ENCODE measurements at places on chromosomes 6 and 20.

DNA sequence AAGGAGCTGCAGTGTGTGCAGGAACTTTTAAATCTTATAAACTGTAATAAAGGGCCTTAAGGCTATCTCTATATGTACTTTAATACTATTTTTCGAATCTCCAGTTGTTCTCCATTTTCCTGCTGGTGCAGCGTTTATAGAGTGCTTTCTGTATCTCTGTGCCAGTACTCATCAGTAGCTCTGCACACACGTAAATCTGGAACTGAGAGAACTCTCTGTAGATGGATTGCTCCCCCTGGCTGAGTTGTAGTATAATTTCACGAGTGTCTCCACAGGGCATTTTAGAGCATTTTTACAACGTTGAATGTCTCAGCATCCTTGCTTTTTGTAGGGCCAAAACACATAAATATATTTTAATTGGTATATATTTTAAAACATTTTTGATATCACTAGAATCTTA lies 256.5 kb downstream of the TRDN start:
- peak; percentile 41 for DNase-seq

DNA sequence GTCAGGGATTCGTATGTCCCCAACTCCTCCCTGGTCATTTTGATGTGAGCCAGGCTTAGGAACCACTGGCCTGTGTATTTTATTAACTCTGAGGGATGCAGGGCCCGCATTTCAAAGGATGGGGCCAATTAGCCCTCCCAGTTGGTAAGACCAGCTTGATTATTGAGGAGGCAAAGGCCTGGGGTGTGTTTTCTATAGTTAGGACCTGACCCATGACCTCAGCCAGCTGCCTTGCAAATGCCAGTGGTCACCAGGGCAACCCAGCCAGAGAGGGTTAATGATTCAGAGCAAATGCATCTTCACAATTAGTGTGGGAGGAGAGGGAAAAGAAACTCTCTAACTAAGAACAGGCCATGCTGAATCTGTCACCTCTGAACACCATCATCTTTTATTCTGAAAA lies 835.4 kb downstream of the MAFB start:
- DNase-seq: no peak

DNA sequence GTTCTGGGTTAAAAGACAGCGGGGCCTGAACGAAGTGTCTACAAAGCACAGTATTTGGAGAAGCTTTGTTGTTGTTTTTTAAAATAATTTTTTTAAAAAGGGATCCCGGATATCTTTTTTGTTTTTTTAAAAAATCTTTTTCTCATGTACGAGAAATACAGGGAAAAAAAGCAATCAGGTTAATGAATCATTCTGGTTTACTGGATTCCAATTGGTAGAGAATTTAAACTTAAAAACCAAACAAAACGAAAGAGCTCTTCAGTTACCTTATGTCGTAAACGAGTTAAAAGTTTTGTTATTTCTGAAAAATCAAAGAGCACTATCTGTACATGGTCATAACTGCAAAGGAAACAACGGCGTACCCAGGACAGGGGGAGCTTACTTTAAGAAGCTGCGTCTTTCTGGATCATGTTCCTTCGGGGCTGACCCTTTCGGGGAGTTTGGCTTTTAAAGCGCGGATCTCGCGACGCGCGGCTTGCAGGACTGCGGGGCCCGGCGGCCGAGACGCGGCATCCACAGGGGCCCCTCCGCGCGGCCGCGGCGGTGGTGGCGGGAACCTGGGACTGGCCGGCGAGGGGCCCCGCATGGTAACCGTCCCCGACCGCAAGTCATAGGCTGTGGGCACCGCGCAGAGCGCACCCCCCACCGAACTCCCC lies 927 bp downstream of the IL20RA start:
- peak; percentile 19 for DNase-seq

GRCh38 chr20:41086402-41087324 lies 50.7 kb upstream of the PLCG1 start:
- DNase-seq: peak; percentile 76

GRCh38 chr6:163836876-163837690 lies 422.6 kb downstream of the QKI start:
- no peak for DNase-seq

DNA sequence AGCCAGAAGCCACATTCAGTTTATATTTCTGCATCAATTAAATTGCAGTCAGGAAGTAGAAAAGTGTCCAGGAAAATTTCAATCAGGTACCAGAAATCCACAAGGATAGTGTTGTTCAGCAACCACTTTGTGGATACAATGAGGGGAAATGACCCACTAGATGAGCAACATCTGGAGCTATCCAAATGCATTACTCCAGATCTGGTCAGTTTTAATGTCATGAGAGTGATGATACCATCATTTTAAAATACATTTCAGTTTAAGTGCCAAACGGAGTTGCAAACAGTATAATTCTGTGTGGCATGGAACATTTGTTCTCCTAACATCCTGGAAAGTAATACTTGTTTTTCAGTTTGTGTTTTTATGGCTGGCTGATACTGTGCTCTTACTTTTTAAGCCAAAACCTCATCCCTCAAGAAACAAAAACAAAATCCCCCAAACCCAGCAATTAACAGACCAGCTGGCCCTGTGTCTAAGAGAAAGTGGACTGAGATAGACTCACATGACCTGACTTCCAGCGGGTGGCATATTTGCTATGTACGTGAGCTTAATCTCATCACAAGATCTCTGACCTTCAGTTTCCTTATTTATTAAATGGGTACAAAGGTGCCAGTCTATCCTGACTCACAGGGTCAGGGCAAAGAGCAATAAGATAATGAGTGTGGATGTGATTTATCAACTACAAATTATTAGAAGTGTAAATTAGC lies 58.8 kb upstream of the CNKSR3 start:
- DNase-seq: no peak

DNA sequence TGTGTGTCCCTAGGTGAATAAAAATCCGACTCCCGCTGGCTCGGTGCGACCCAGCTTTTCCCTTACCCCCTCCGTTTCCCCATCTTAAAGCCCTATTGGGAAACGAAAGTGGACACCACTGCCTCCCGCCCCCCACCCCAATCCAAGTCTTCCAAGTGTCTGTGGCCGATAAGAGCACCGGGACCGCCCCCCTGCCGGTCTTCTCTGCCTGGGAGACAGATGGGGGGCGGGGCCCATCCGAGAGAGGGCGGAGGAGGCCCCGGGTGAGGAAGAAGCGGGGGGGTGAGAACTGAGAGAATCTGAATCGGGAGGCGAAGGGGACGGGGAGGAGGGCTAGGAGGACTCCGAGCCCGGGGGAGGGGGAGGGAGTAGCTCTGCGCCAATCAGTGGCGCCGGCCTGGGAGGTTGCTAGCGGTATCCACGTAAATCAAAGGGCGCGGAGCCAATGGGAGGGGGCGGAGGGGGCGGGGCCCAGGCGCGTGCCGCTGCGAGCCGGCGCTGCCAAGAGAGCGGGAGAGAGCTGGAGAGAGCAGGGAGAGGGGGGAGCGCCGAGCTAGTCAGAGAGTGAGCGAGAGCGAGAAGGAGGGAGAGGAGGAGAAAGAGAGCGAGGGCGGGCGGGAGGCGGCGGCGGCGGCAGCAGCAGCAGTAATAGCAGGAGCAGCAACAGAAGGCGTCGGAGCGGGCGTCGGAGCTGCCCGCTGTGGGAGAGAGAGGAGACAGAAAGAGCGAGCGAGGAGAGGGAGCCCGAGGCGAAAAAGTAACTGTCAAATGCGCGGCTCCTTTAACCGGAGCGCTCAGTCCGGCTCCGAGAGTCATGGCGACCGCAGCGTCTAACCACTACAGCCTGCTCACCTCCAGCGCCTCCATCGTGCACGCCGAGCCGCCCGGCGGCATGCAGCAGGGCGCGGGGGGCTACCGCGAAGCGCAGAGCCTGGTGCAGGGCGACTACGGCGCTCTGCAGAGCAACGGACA lies at the start of gene POU3F2:
Gene POU3F2 (plus strand): TSS at position 515 of the 972 bp plus-strand sequence. CDS start 300 bp downstream, at position 815.
- peak; percentile 98 for DNase-seq

GRCh38 chr6:157236040-157236725 lies 87.1 kb downstream of the TMEM242 start:
- no peak for DNase-seq

DNA sequence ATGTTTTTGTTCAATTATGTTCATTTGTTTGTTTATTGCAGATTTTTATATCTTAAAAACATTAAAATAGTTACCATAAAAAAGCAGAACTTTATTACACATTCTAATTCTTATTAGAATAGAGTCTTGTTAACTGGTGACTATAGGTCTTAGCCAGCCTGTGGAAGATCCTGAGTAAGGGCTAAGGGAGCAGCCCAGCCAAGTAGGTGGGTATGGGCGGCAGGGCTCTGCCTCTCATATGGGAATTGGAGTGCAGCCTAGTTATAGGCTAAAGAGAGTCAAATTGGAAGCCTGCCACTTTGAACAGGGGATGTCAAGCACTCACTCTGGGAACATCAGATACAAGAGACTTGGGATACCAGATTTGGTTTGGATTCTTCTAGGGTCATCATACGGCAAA lies 10.5 kb upstream of the HSF2 start:
- DNase-seq: peak; percentile 16

DNA sequence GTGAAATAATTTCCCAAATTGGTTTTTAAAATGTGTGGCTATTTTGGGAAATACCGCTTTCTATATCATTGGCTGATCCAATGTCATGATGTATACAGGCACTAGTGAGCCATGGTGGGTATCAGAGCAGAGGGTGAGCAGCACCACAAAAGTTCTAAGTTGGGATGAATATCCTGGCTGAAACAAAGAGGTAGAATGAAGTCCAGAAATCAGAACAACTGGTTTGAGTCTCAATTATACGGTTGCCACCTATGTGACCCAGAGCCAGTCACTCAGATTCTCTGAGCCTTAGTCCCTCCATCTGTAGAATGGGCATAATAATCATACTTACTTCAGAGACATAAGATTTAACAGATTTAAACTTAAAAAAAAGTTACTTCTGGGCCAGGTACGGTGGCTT lies 172.3 kb downstream of the ZFP64 start:
- no peak for DNase-seq

DNA sequence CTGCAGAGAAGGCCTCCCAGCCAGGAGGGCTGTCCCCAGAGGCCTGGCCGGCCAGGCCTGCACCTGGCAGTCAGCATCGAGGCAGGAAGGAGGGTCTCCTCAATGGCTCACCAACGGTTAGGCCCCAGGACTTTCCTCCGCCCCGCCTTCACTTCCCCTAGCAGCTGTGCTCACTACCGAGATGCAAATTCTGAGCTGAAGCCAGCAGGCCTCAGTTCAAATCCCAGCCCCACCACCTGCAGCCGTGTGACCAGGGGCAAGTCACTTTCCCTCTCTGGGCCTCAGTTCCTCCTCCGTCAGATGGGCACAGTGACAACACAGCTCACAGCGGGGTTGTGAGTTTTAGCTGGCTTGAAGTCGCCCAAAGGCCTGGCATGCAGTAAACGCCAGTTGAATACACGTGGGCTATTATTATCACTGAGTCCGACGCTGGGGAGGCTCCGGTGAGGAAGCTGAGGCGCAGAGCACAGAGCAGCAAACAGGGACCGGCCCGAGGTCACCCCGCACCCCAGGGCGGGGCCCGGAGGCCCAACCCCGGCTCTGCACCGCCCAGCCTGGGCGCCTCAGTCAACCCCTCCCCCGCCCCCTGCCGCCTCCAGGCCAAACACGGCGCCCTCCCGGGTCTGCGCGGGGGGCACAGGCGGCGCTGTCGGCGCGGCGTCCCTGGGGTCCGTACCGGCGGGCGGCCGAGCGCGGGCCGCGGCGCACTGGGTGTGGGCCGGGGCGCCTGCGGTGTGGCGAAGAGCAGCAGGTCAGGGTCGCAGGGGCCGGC lies 671 bp downstream of the E2F1 start:
- DNase-seq: peak; percentile 60

- DNase-seq: no peak
These were observed 40.0 kb downstream of the ALDH8A1 start for GRCh38 chr6:134909701-134910592.

Data from COR-L47 (cell line).